ENCODE measurements at places on chromosomes 6 and 20.

DNA sequence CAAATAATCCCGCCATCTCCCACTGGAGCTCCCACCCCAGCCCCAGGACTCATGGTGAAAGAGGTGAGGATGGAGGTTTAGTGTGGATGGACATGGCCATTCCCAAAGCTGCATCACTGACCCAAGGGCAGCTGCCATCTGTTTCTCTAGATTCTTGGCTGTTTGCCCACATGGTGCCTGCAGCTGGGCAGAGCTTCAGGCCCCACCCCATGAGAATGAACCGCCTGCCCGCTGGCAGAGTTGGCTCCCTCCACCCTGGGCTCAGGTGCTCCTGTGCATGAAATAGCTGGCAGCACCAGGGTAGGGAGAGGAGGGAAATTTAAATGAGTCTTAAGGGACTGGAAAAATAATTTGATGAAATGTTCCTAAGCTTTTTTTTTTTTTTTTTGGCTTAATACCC lies 17.4 kb downstream of the SCML4 start:
- DNase-seq: no peak

GRCh38 chr6:47698342-47698787 lies at the start of gene ADGRF4:
Gene ADGRF4, plus strand, starts transcription at chr6:47698580. Its CDS starts 8,666 bp downstream, at chr6:47707246.
- DNase-seq: no peak

DNA sequence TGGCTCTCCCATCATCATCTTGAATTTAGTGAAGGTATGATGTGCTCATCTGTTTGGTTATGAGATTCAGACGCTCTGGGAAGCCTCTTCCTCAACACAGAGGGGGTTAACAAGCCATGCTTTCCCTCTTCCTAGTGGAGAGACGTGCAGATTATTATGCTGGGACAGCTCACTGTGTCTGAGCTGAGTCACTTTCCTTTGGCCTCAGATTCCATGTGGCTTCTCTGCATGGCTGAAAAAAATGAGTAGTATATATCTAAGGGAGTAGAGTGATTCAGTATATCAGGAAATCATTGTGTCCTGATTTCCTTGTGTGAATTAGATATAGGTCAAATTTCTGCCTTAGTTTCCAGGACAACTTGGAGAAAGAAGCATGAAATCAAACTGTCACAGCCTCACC lies 52.6 kb downstream of the FIG4 start:
- DNase-seq: no peak

DNA sequence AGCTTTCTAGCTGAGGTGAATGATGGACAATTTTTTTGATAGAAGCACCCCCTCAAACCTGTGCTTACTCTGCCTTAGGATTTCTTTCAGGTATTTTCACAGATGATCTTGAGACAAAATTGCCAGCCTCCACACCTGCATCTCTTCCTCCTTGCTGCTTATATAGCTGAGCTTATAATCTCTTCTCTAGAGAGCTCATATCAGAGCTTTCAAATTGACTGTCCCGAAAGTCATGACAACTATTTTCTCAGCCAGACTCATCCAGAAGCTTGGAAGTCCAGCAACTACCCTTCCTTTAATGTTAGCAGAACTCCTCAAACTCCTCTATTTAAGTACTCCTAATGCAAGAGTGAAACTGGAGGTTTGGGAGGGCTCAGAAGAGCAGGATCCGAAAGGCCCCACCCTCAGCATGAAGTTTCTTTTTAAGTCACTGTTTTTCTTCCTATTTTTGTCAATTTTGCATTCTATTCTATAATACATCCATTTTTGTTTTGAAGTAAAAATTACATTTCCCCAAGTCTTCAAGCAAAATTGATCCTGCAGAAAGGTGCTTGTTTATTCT lies 12.7 kb downstream of the CGA start:
- no peak for DNase-seq

DNA sequence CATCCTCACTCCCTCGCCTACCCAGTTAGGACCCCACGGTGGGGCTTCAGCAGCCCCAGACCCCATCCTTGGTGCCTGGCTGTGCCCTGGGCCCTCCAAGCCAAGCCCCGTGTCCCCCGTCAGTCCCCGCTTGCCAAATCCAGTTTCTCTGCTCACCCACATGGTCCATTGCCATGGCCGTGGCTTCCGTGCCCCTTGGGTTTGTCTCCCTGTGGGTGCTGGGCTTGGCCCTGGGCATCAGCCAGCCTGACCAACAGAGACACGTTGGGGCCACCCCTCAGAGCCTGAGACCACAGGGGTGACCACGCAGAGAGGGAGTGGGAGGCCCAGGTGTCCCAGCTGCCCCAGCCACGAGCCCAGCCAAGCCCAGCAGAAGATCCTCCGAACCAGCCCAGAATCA lies 7.7 kb downstream of the SS18L1 start:
- DNase-seq: no peak

- no peak for DNase-seq
These were observed 6.4 kb downstream of the PTK6 start for GRCh38 chr20:63530788-63531160.

- DNase-seq: no peak
These were observed 47.2 kb downstream of the FAM83B start for GRCh38 chr6:54893818-54894217.

DNA sequence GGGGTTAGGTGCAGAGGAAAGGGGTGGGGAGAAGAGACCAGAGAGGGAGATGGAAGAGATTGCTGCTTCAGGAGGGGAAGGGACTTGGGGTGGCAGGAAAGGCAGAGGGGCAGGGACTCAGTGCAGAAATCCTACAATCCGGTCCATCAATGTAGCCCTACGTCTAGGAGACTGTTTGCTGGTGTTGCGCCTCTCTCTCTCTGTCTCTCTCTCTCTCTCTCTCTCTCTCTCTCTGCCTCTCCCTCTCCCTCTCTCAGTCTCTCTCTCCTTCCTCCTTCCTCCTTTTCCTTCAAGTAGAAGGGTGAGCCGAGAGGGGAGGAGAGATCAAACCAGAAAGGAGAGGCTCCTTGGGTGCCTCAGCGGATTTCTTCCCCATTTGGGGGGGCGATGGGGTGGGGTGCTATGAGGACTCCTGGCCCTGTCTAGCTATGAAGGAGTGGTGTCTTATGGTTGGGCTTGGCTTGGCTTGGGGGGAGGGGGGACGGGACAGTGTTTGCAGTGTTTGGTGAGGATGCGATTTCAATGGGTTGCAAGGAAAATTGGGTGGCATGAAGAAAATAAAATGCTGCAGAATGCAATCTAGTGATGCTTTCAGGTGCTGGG lies 181.2 kb downstream of the TBXT start:
- DNase-seq: no peak

DNA sequence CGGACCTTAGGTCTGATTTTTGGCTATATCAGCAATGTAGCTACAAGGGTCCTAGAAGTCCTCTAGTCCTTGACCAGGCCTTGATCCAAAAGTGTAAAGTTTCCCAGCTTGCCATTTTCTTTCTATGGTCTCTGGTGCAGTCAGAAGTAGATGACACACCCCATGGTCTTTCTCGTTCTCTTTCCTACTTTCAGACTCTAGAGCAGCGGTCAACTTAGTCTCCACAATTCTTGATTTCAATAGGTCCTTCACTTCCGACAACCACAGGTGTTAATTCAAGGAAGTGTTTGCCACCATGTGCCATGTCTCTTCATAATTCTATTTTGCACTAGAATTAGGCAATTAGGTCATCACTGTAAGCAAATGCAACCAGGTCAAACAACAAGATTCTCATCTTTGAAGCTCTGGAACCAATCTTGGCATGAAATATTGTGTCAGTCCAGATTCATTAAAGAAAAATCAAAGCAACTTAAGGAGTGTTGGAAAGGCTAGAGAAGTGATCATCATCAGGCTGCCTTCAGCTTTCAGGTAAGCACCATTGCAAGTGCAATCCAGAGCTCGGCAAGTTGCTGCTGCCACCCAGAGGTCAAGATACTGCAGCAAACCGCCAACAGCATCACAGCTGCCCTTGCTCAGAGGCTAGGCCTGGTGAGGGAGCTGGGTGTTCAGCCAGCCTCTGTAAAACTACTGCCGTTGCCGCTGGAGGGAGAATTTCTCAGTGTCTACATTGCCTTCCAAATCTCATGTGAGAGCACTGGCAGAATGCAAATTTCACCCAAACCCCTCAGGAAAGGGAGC lies 5.6 kb upstream of the SYNE1 start:
- no peak for DNase-seq

DNA sequence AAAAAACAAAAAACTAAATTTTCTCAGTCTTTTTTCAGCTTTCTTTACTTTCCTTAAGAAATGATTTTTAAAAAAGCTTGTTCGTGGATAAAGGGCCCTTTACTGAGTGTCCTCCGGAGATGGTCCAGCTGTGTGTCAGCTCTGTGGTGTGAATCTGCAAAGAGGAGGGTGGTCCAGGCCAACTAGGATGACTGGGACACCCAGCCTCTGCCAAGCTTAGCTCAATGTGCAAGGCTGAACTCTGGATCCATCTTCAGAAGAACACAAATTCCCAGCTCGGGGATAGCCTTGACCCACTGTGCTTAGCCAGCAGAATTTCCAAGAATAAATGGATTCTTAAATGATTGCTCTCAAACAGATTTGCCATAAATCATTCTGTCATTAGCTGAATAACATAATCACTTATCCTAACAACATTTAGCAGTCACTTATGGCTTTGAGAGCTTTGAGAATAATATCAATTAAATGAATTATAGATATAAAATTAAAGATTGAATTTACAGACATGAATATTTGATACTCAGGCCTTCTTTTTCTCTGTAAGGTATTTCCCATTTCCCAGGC lies 14.2 kb upstream of the CALHM5 start:
- no peak for DNase-seq

- no peak for DNase-seq
These were observed 28.7 kb downstream of the ANKS1A start for GRCh38 chr6:34917626-34918285.

DNA sequence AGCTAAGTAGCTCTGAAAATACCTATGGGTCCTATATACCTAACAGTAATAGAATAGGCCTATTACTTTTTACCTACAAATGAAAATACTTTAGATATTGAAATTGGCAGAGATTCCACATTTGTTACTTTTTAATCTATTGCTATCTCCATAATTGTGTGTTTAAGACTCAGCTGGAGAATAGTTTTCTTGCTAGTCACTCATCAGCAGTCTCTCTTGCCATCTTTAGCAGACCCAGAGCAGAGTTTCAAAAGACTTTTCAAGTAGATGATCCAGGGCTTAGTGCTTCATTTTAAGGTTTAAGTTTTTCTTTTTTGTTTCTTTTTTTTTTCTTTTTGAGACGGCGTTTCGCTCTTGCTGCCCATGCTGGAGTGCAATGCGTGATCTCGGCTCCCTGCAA lies 12.9 kb downstream of the ANKS1A start:
- no peak for DNase-seq

- DNase-seq: no peak
These were observed 183.1 kb downstream of the DTNBP1 start for GRCh38 chr6:15479761-15480160.

GRCh38 chr6:131470534-131470933 lies 102.5 kb upstream of the ARG1 start:
- no peak for DNase-seq

DNA sequence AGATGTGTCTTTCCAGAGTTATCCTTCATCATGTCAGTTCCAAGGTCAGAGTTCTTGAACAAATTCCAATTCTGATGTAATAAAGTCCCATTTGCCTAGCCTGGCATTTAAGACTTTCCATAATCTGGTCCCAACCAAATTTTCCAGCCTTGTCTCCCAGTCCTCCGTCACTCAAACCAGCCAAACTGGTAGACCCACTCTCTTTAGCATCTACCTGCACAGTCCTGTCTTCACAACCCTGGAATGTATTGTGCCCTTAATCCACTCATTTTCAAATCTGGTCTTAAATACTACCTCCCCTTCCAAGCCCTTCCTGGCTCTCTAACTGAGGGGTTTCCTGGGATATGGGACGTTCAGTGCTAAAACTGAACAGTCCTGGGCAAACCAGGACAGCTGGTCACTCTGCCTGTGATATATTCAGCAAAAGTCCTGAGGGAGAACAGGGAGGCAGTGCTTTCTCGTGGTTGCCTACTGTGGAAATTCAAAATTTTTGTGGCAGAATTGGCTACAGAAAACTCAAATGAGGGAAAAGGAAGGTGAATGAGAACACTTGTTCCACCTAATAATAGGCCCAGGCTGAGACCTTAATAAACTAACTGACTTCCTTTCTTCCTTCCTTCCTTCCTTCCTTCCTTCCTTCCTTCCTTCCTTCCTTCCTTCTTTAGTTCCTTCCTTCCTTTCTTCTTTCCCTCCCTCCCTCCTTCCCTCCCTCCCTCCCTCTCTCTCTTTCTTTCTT lies 10.8 kb upstream of the AKAP7 start:
- DNase-seq: no peak

DNA sequence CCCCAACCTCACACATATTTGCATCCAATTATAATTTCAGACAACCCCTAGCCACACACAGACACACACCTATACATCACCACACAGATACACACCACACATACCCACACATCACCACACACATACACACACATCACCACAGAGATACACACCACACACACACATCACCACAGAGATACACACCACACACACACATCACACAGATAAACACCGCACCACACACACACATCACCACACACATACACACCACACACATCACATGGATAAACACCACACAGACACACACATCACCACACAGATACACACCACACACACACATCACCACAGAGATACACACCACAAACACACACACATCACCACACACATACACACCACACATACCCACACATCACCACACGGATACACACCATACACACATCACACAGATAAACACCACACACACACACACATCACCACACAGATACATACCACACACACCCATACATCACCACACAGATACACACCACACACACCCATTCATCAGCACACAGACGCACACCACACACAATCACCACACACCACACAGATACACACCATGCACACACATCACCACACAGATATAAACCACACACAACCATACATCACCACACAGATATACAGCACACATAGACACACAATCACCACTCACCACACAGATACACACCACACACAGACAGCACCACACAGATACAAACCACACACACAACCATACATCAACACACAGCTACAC lies 74.6 kb downstream of the GRM4 start:
- no peak for DNase-seq

- no peak for DNase-seq
These were observed 33.6 kb downstream of the COL20A1 start for GRCh38 chr20:63326314-63327230.

DNA sequence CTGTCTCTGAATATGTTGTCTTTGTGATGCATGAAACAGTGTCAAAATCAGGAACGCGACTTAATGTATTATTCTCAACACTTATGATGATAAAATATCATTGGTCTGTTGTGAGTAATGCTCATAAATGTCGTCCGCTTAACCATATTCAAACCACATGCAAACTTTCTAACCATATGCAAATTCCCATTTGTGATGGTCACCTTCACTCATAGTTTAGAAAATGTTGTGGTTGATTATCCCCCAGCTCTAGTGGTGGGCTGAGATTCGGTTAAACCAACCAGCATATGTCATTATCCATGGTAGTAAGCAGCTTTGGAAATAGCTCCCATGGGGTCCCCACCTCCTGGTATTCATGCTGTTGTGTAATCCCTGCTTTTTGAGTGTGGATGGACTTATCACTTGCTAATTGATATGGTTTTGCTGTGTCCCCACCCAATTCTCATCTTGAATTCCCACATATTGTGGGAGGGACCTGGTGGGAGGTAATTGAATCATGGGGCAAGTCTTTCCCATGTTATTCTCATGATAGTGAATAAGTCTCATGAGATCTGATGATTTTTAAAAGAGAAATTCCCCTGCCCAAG lies 360.0 kb upstream of the TSHZ2 start:
- DNase-seq: no peak
